KBM-7 (cell line): ENCODE measurements at places on chromosomes 5 and 9.

- DNase-seq: no peak
Measured at GRCh38 chr5:156949424-156949823, 13.6 kb downstream of the TIMD4 start.

DNA sequence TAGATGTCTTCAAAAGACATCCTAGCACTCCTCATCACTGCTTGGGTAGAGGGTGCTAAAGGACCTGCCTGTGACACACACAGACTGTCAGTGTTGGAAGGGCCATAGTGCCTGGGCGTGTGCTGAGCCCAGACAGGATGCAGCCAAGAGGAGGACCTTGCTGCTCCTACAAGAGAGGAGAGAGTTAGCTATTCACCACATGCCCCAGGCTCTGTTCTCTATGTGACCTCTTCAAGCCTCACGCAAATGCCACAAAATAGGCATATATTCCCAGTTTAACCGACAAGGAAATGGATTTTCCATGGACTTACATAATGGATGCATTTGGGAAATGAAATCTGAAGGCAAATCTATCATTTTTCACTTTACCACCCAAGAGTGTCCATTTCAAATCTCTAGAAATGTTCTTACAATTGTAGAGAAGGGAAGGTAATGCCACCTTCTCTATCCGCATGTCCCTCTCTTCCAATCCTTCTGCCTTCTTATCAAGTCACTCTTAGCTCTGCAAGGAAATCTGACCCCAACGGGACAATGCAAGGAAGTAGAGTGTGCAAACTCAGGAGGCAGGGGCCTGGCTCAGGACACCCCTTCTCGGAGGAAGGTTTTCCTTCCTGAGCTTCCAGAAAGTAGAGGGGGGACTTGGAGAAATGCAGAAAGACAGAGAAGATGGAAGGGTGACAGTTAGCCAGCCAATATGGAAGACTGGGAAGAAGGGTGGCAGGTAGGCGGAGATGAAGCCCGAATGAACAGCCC, 49.5 kb downstream of the TRIM32 start:
- no peak for DNase-seq

DNA sequence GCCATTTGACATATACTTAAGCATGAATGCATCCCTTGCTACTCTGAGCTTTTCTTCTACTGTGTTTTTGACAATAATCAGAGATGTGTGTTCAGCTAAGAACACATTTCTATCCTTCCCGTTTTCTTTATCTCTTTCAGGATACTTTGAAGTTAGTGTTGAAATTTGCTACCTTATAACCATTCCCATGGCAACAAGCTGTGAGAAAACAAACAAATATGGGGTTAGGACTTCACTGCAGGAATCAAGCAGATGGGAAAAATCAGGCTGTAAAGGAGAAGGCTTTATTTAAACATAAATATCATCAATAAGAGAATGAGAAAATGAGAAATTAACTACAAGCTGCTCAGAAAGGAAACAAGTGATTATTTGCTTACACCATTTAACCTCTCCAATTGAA, 35.2 kb downstream of the ZCCHC9 start:
- DNase-seq: no peak

- peak; percentile 87 for DNase-seq
Measured at GRCh38 chr5:141507387-141508091, 18.7 kb downstream of the PCDHGC5 start.

DNA sequence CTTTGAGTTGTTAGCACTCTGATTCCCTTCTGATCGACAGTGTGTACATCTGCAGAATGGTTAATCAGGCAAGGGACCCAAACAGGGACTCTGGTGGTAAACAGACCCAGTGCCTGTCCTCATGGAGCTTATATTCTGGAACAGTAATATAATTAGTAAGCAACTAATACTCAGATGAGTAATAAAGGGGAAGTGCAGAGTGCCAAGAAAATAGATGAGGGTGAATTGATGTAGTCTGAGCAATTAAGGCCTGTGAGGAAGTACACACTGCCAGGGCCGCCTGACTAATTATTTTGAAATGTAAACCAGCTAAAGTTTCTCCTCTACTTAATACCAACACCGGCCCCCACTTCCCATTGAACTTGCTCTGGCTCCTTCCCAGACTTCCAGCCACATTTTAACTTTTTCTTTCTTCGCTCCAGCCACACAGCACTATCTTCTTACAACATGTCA, 4.2 kb downstream of the DHX29 start:
- peak; percentile 43 for DNase-seq

- DNase-seq: no peak
Measured at GRCh38 chr5:134131578-134132350, 17.3 kb downstream of the TCF7 start.

DNA sequence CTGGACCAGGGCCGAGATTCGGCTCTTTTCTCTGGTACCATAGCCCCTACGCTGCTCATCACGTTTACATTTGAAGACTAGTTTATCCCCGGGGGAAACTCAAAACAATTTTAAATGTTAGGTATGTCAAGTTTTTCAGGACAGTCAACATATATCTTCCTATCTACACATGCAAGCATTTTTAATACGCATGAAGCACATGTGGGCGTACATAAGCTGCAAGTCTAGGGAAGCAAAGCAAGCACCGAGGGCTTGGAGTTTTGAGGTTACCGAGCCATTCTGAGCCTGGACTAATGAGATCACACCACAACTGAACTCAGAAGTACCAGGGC, 154.4 kb downstream of the AUH start:
- DNase-seq: no peak

DNA sequence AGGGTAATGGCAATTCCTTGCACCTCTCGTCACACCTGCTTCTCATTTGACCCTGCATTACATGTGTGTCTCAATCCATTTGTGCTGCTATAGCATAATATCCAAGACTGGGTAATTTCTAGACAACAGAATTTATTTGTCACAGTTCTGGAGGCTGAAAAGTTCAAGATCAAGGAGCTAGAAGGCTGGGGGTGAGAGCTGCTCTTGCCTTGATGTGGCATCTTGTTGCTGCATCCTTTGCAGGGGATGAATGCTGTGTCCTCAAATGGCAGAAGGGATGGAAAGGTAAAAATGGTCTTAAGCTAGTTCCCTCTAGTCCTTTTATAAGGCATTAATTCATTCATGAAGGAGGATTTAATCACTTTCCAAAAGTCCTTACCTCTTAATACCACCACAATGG, 323.7 kb upstream of the RPS23 start:
- DNase-seq: no peak

DNA sequence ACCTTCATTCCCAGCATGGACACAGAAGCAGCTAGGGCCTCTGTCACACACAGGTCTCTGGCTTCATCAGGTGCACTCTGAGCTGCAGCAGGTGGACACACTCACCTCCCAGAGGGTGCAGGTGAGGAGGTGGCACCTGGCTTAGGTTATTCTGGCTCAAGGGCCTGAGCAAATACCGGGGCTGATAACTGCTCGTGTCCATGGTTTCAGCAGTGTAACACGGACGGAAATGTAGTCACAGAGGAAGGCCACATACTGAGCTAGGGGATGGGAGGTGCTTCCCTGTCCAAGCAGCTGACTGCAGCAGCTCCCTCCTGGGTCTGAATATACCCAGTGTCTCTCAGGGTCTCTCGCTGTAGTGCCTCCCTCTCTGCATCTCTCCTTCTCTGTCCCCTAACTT, 5.7 kb downstream of the PHF2 start:
- DNase-seq: no peak
